ENCODE measurements at places on chromosomes 13 and 19.
A peak's percentile ranks its signal among the peaks of the same experiment; 100 is the strongest.

DNA sequence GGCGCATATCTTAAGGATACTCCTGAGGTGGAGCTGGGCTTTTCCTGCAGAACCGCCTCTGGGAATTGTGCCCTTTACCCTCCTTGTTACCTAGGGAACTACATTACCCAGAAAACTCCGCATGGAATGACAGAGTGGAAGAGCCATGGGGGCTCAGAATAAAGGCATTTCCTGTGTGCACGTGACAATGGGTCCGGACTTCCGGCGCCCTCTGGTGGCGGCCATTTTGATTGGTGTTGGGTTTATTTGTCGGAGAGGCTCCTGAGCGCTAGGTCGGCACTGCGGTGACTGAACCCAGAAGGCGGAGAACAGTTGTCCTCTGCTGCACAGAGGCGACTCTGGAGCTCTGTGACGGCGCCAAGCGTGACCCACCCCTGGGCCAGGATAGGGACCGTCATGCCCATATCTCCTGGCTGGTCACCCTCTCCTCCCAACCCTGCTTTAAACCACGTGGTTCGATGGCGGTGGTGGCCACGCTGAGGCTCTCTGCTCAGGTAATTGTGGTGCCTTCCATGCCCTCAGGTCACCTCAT, at the start of gene ZNF587B:
Gene ZNF587B (plus strand): TSS at position 229 of the 532 bp plus-strand sequence. CDS start 230 bp downstream, at position 459.
- H3K27me3 ChIP-seq: no peaks in the 10 kb centered on the region
- peaks cover 4% of the 10 kb centered on the region for H3K4me1 ChIP-seq
- peaks cover 49% of the 10 kb centered on the region for H3K36me3 ChIP-seq
- H3K27ac ChIP-seq: peak within 1 kb of the TSS; percentile 44
- DNase-seq: peak; percentile 40

GRCh38 chr19:44212866-44213346, 574 bp downstream of the ZNF227 start:
- H3K27me3 ChIP-seq: no peaks in the 10 kb centered on the region
- DNase-seq: no peak
- H3K27ac ChIP-seq: peak overlapping the region; percentile 91
- H3K4me1 ChIP-seq: peaks cover 24% of the 10 kb centered on the region

DNA sequence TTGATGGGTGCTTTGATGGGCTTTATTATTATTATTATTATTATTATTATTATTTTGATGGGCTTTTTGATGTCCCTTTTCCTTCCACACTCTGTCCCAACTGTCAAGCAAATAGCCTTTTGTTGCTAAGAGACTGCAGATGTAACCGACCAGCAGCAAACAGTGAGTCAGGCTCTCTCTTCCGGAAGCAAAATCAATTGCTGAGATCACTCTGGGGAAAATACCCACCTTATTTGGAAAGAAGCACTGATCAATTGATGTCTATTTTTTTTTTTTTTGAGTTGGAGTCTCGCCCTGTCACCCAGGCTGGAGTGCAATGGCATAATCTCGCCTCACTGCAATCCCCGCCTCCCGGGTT, 2.9 kb downstream of the LDLR start:
- H3K4me1 ChIP-seq: peaks cover 65% of the 10 kb centered on the region
- H3K36me3 ChIP-seq: peaks cover 61% of the 10 kb centered on the region

DNA sequence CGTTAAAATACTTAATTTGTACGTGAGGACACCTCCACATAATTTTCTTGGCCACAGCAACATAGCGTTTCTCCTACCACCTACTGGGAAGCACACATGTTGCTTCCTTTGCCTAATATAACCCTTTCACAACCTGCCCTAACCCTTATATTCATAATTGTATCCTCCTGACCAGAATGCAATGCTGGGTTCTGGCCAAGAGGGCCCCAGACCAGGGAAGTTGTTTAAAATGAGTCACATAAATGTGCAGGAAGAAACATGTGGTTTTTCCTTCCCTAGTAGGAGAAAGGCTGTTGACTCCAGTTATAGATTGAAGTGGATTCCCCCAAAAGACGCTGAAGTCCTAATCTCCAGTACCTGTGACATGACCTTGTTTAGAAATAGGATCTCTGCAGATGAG, 187.3 kb downstream of the NUFIP1 start:
- DNase-seq: no peak
- no peaks in the 10 kb centered on the region for H3K36me3 ChIP-seq
- H3K4me1 ChIP-seq: no peaks in the 10 kb centered on the region
- H3K27ac ChIP-seq: no peak overlapping the region

- H3K4me1 ChIP-seq: peaks cover 74% of the 10 kb centered on the region
- H3K27me3 ChIP-seq: no peaks in the 10 kb centered on the region
- H3K36me3 ChIP-seq: peaks cover 16% of the 10 kb centered on the region
- no peak overlapping the region for H3K27ac ChIP-seq
- no peak for DNase-seq
- H3K4me3 ChIP-seq: no peak overlapping the region
These were observed 13.0 kb downstream of the MYCBP2 start for GRCh38 chr13:77313923-77314322.

DNA sequence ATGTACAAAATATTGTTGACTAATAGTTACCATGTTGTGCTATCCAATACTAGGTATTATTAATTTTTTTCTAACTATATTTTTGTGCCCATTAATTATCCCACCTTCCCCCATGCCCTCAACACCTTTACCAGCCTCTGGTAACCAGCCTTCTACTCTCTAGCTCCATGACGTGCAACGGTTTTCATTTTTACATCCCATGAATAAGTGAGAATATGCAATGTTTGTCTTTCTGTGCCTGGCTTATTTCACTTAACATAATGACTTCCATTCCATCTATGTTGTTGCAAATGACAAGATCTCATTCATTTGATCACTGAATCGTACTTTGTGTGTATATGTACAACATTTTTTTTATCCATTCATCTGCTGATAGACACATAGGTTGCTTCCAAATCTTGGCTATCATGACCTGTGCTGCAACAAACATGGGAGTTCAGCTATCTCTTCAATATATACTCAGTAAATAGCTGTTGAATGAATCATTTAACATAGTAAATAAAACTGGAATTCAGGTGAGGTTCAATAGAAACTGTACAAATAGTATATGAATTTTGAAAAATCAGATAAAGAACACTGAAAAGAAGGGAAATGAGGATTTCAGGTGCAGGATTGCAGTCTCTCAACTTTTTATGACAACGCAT, 509.0 kb upstream of the MIR17HG start:
- H3K27me3 ChIP-seq: no peaks in the 10 kb centered on the region
- no peak overlapping the region for H3K4me3 ChIP-seq
- no peaks in the 10 kb centered on the region for H3K36me3 ChIP-seq
- no peak overlapping the region for H3K27ac ChIP-seq

DNA sequence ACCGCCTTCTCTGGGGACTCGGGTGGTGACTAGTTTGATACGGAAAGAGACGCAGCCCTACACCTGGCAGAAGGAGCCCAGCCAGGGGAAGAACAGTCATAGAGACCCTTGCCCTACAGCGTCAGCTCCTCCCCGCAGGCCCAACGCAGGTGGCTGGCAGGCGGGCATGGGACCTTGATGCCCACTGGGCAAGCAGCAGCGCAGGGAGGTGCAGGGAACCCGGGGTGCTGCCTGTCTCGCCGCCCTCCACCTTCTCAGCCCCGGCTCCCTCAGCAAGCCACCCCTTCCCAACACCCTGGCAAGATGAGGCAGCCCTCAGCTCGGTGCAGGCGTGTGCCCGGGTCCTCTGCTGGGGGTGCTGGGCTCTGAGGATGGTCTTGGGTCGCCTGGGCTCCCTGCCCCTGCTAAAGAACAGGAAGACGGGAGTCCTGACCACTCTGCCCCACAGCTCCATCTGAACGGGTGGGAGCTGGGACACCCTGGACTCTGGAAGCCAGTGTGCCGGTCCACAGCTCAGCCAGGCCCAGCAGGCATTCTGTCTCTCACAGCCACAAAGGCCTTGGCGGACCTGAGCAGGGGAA, 9.0 kb downstream of the MIER2 start:
- no peak for DNase-seq
- peaks cover 17% of the 10 kb centered on the region for H3K4me1 ChIP-seq
- H3K36me3 ChIP-seq: peaks cover 40% of the 10 kb centered on the region
- no peaks in the 10 kb centered on the region for H3K27me3 ChIP-seq
- no peak overlapping the region for H3K4me3 ChIP-seq
- H3K27ac ChIP-seq: no peak overlapping the region
